ENCODE measurements at places on chromosomes 7 and 10.

- DNase-seq = no peak
These were observed 162.0 kb upstream of the PLXNA4 start for GRCh38 chr7:132738254-132738653.

DNA sequence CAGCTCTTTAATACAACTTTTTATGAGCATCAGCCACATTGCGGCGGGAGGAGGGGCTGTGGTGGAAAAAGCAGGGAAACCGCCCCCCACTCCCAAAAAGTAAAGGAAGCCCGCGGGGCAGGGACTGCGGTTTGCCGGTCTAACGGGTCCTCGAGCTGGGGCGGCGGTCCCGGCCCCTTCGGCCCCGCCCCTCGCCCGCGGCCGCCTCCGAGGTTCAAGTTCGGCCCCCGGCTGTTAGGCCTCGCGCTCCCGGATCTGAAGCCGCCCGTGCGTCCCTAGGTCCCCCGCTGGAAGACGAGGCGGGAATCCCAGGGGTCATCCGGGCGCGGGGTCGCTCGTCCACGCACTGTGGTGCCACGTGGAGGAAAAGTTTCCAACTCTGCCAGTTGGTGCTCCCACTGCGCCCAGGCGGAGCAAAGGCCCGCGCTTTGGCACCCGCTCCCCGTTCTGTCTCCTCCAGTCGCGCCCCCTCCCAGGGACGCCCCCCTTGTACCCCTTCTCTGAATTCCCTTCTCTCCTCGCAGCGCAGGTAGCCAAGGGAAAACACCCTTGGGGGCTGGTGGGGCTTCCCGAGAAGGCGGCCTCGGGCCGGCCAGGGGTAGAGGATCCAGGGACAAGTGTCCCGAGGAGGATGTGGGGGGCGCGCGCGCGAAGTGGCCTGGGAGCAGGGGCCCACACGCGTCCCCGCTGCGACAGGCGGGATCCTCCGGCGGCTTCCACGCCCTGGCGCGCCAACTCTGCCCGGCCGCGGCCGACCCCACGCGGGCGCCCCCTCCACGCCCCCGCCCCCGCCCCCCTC, 798 bp upstream of the AUTS2 start:
- DNase-seq = peak; percentile 12

DNA sequence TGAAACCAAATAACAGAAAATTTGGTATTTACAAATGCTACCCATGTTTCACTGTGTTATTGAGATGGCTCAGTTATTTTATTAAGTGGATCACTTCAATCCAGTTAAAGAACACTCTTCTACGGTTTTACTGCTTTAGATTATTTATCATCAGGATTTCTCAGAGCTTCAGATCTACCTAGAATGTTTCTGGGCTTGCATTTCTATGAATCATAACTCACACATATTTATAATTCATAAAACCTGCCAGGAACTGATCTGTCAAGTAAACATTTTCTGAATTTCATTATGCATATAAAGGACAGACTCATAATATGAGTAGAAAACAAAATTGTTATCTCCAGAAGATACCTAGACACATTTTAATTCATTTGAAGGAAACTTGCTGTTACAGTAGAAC, 1172.3 kb upstream of the LRRTM3 start:
- DNase-seq = no peak

- no peak for DNase-seq
These were observed 1034.5 kb downstream of the REEP3 start for GRCh38 chr10:64555666-64556065.

- no peak for DNase-seq
These were observed 3.7 kb downstream of the GCC1 start for GRCh38 chr7:127581716-127582115.

All from Kasumi-1 (cell line).